ENCODE measurements at places on chromosomes 16 and 17. TPM values are rescaled to one million over a fixed set of nuclear protein-coding genes. Genes with fewer than 3 reads are reported as not detected.

DNAAF8 gene
- not detected for total RNA-seq

TBX6 gene
- 0.53 TPM for total RNA-seq

CDK5R1 gene
- total RNA-seq = not detected

KRTAP3-3 gene
- not detected for total RNA-seq

CA5A gene
- total RNA-seq = not detected

BAIAP3 gene
- total RNA-seq = 160 TPM

CES5A gene
- not detected for total RNA-seq

CRYBA1 gene
- not detected for total RNA-seq

ATP2A1 gene
- not detected for total RNA-seq

ENPP7 gene
- not detected for total RNA-seq

FOXC2 gene
- not detected for total RNA-seq

CES4A gene
- total RNA-seq = 26.5 TPM

SLC13A2 gene
- 505 TPM for total RNA-seq

APPBP2 gene
- 16.1 TPM for total RNA-seq

HOXB5 gene
- 22.5 TPM for total RNA-seq

WDR45B gene
- 68.8 TPM for total RNA-seq

TAC4 gene
- not detected for total RNA-seq
